Stimulated activated CD8-positive, alpha-beta memory T cell treated with anti-CD3 and anti-CD28 coated beads, Interleukin-7, amount 100 ng/mL, for 1 hour (primary cell): ENCODE measurements at places on chromosomes 6 and 20.
A peak's percentile ranks its signal among the peaks of the same experiment; 100 is the strongest.

DNA sequence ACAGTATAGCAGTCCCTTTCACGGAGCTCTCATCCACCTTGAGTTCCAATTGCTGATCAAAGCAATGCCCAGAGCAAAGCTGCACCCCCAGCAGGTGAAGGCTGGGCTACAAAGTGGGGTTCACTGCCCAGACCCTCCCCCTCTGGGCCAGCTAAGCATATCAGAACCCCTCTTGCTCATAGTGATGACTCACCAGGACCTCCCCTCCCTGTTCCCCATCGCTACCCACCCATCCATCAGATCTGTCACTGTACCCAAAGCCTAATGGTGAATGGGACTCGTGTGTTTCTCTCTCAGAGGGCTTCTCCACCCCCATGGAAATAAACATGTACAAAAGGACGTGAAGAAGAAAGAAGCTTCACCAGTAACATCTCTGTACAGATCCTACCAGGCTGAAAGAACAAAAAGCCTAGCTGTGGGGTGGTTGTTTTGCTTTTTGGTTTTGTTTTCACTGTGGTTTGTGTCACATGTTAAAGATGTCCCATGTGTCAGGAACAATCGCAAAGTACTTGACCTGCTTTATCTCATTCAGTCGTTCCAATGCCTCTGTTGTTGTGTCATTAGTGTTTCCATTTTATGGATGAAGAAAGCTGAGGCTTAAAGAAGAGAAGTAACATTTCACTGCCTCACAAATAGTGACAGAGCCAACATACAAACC lies 518.5 kb downstream of the CD83 start:
- no peak for DNase-seq

GRCh38 chr20:56423886-56424285 lies 11.8 kb downstream of the CASS4 start:
- DNase-seq, result no peak

GRCh38 chr6:128397996-128398395 lies 122.4 kb downstream of the PTPRK start:
- DNase-seq, result no peak

GRCh38 chr6:132361101-132361500 lies 40.2 kb downstream of the MOXD1 start:
- DNase-seq, result no peak

DNA sequence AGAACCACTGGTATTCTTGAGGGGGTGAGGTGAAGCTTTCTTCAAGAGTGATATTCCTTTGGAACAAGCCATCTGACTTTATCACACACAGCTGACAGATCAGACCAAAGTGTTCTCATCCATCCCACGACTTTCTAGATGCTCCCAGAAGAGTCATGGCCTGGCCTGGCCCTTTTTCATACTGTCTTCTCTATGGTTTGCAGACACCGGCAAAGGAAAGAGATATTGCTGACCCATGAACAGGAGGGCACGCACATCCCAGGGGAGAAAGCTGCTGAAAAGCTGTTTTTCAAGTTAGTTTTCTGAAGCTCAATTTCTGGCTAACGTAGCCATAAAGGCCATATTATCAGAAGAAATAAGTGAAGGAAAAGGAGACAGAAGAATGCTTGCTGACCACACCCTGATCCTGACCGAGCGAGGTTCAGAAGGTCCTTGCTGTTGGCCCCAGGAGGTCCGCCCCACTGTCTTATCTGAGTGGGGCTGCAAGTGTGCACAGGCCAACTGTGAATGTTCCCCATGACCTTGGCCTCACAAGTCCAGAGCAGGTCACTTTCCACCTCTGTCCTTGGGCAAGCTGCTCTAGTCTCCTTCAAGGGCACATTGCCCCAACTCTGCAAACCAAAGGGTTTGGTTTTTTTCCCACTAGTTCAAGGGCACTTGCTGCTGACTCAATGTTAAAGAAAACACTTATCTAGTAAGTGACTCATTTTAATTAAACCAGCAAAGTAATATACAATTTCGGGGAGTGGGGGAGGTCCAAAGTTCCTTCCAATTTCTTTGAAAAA lies 2.0 kb downstream of the ACSS1 start:
- no peak for DNase-seq

DNA sequence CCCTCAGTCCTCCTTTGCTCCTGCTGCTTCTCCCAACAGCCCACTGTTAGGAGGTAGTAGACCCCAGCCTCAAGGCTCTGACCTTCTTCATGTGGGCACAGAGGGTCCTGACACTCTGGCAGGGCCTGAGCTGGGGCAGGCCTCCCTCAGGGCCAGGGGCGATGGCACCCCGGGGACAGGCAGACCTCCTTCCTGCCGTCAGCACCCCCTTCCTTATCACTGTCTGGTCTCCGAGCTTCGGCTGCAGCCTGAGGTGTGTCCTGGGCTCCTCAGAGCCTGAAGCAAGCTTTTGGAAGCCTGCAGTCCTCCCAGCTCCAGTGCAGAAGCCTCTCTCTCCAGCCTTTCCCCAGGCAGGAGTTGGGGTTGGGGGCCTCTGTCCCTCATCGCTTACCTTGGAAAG lies 22.0 kb downstream of the SPDEF start:
- DNase-seq, result no peak

- DNase-seq, result no peak
These were observed 5.9 kb downstream of the RRAGD start for GRCh38 chr6:89406141-89406540.

GRCh38 chr6:24140591-24140990 lies 14.6 kb downstream of the NRSN1 start:
- DNase-seq, result no peak

GRCh38 chr6:119308048-119308570 lies 41.5 kb downstream of the MAN1A1 start:
- DNase-seq, result no peak

DNA sequence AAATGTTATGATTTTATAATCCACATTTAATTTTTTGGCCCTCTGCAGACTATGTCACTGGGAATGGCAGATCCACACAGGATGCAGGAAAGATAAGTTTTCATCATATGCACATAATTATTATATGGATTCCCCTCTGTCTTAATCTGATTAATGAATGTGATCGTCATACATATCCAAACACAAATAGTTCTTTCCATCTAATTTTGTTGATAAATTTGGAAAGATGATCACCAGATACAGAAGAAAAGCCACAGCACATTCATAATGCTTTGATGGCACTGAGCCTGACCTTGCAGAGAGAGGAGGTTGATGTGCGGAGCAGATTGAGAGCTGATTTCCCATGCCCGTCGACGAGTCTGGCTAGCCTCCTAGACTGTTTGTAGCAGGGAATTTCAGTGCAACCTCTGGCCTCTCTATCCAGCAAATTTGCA lies 471.5 kb downstream of the EPM2A start:
- no peak for DNase-seq

- no peak for DNase-seq
These were observed 659 bp downstream of the PRDM1 start for GRCh38 chr6:106086814-106087175.

DNA sequence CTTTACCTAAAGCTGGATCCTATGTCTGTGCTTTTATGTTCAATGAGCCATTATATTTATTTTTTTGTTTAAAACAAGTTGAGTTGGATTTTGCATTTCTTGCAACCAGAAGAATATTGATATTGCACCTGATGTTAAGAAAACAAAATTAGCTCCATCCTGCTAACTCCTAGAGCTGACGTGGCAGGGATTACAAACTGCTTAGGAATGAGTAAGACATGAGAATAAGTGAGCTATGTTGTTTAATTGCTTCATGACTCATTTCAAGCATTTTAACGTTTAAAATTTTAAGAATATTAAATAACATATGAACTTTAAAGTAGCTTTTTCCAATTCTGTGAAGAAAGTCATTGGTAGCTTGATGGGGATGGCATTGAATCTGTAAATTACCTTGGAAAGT lies 663.5 kb downstream of the EPM2A start:
- no peak for DNase-seq

DNA sequence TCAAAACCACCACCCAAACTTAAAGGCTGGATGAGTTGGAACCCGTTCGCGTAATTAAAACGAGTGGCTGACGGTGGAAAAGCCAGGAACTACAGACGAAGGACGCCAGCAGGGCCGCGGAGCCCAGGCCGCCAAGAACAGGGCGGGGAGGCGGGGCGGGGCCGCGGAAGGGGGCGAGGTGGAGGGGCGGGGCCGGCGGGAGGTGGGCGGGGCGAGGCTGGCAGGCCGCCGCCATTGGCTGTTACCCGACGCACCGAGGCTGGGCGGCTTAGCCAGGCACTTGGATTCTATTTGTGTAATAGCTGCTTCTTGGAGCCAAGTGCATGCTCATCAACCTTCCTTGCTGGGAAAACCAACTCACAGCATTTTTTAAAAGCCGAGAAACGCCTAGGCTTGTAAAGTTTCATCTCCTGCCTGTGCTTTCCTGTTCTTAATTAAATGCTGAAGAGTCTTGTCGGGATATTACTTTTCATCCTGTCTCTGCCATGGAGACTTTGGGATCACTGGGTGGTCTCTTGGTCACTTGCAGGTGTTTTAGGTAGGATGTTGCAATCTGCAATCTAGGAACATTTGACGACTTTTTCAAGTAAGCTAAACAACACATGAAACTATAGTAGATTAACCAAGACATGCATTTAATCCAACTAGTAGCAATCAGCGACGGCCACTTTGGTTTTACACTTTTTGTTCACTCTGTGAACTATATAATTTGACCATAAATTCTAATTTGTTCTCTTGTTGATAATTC lies 245.0 kb downstream of the ARID1B start:
- peak; percentile 70 for DNase-seq

- no peak for DNase-seq
These were observed 108.2 kb downstream of the SOBP start for GRCh38 chr6:107598091-107598490.

GRCh38 chr6:37882724-37883413 lies 63.3 kb downstream of the ZFAND3 start:
- DNase-seq, result no peak

- no peak for DNase-seq
These were observed 20.6 kb downstream of the ENPP3 start for GRCh38 chr6:131657630-131658111.
